ENCODE measurements at places on chromosomes 6 and 20. TPM values are rescaled to one million over a fixed set of nuclear protein-coding genes. Genes with fewer than 3 reads are reported as not detected.

DNA sequence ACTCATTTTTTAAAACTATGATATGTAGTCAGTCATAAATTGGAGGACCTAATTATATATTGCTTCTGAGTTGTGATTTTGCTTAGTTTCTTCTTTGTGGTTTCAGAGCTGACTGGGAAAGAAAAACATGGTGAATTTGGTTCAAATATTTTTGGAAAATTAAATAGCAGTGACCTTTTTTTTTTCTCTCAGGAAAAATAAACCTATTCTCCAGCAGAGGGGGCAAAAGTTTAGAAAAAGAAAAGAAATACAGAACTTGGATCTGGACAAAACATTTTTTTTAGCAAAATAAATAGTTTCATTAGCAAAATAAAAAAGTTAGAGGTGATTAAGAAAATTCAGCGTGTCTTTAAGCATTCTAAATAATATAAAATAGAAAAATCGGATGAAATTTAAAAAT, 10.2 kb downstream of the COL10A1 start:
- H3K4me1 ChIP-seq, result peaks cover 4% of the 10 kb centered on the region
- no peak overlapping the region for H3K27ac ChIP-seq
- no peaks in the 10 kb centered on the region for H3K27me3 ChIP-seq
- no peak overlapping the region for H3K4me3 ChIP-seq
- DNase-seq, result no peak

GRCh38 chr20:43477619-43478018, 19.9 kb downstream of the SRSF6 start:
- H3K36me3 ChIP-seq, result no peaks in the 10 kb centered on the region
- peaks cover 33% of the 10 kb centered on the region for H3K27me3 ChIP-seq
- no peak overlapping the region for H3K27ac ChIP-seq
- H3K4me1 ChIP-seq, result no peaks in the 10 kb centered on the region
- no peak for DNase-seq
- no peak overlapping the region for H3K4me3 ChIP-seq

The UST gene
- total RNA-seq, result 0.92 TPM

- H3K36me3 ChIP-seq, result no peaks in the 10 kb centered on the region
- peaks cover 44% of the 10 kb centered on the region for H3K4me1 ChIP-seq
- peak; percentile 23 for DNase-seq
- peak overlapping the region; percentile 83 for H3K27ac ChIP-seq
These were observed 1.4 kb downstream of the QKI start for GRCh38 chr6:163415620-163416556.

The LBP gene
- total RNA-seq, result not detected

- no peak overlapping the region for H3K4me3 ChIP-seq
- no peak for DNase-seq
- no peak overlapping the region for H3K27ac ChIP-seq
- H3K4me1 ChIP-seq, result no peaks in the 10 kb centered on the region
These were observed 95.2 kb downstream of the EDN1 start for GRCh38 chr6:12385316-12385715.

DNA sequence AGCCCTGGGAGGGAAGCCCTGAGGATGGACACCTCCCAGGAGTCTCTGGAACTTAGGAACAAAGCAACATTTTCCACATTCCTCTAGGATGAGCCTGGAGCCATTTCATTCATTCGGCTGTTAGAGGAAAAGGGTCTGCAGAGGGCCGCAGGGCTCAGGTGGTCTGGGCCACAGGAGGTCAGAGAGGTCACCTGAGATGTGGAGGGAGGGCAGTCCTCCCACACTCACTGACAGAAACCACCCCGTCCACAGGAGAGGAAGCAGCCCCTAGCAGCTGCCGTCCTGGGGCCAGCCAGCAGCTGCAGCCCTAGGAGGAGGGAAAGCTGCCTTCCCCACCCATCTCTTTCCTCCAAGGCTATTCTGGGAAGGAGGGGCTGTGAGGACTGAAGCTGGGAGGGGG, 207.0 kb downstream of the CDC5L start:
- DNase-seq, result no peak
- H3K4me3 ChIP-seq, result no peak overlapping the region
- H3K4me1 ChIP-seq, result peaks cover 6% of the 10 kb centered on the region
- H3K36me3 ChIP-seq, result no peaks in the 10 kb centered on the region
- H3K27me3 ChIP-seq, result peaks cover 14% of the 10 kb centered on the region

DNA sequence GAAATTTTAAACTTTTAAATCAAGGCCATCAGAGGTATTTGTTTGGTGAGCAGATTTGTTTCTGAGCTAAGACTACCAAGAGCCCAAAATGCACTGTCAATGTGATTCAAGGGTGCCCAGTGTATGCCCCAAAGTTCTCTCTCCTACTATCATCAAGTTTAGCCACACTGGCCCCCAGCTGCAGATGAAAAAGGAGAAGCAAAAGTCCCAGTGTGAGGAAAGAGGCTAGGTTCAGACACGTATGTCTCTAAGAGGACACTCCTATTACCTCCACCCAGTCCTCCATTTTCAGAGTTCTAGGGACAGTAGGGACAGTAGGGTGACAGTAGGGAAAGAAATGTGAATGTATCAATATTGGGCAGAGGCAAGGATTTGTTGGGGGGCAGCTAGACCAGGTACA, 230.8 kb downstream of the CD83 start:
- H3K4me1 ChIP-seq, result peaks cover 16% of the 10 kb centered on the region
- H3K27ac ChIP-seq, result no peak overlapping the region
- H3K4me3 ChIP-seq, result no peak overlapping the region
- no peaks in the 10 kb centered on the region for H3K27me3 ChIP-seq
- no peak for DNase-seq

The TNNC2 gene
- total RNA-seq, result 0.28 TPM

- no peak for DNase-seq
- peaks cover 4% of the 10 kb centered on the region for H3K36me3 ChIP-seq
- no peak overlapping the region for H3K27ac ChIP-seq
- no peak overlapping the region for H3K4me3 ChIP-seq
These were observed 3.4 kb downstream of the ADA start for GRCh38 chr20:44648068-44648467.

GRCh38 chr6:90294989-90295853, 1.4 kb downstream of the BACH2 start:
- H3K4me1 ChIP-seq, result peaks cover 60% of the 10 kb centered on the region
- peak overlapping the region; percentile 91 for H3K4me3 ChIP-seq
- H3K27ac ChIP-seq, result peak overlapping the region; percentile 93
- peaks cover 12% of the 10 kb centered on the region for H3K27me3 ChIP-seq

GRCh38 chr6:167578371-167578901, 248.3 kb upstream of the AFDN start:
- no peak for DNase-seq
- H3K4me3 ChIP-seq, result no peak overlapping the region
- H3K4me1 ChIP-seq, result no peaks in the 10 kb centered on the region
- peaks cover 4% of the 10 kb centered on the region for H3K27me3 ChIP-seq

DNA sequence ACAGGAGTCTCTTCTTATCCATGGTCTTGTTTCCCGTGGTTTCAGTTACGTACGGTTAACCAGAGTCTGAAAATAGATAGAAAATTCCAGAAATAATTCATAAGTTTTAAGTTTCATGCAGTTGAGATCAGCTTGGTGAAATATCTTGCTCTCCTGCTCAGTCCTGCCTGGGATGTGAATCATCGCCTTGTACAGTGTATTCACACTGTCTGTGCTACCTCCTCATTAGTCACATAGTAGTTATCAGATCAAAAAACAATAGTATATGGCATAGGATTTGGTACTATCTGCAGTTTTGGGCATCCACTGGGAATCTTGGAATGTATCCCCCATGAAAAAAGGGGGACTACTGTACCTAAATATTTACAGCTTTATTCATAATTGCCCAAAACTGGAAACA, 22.7 kb upstream of the MOCS1 start:
- DNase-seq, result no peak
- H3K36me3 ChIP-seq, result no peaks in the 10 kb centered on the region
- no peak overlapping the region for H3K4me3 ChIP-seq
- H3K27me3 ChIP-seq, result no peaks in the 10 kb centered on the region
- no peaks in the 10 kb centered on the region for H3K4me1 ChIP-seq

The MYL9 gene
- 4.0 TPM for total RNA-seq

DNA sequence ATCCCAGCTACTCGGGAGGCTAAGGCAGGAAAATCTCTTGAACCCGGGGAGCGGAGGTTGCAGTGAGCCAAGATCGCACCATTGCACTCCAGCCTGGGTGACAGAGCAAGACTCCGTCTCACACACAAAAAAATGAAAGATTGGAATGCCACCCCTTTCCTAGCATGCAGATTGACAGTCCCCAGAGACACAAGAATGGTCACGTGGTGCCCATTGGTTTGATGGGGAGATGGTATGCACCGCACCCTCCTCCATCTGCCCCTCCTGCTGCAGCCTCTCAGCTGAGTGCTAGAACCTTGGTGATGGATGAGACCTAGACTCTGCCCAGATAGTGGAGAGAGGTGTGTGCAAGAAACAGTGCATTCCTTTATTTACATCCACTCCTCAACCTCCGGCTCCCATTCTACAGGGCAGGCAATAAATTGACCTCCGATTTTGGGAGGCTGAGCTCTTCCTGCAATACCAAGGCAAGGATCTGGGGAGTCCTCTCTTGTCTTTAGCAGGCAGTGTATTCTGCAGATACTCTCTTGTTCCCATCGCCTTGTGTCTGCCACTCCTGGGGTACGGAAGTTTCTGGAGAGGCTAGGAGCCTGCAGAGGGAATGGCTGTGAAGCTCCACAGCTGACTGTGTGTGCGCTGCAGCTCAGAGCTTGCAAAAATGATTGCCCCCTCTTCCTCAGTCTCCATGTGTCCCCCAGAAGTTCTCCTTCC, 1.1 kb upstream of the RNF24 start:
- peak overlapping the region; percentile 78 for H3K4me3 ChIP-seq
- H3K4me1 ChIP-seq, result peaks cover 32% of the 10 kb centered on the region

The FAM83C gene
- not detected for total RNA-seq

The TCF21 gene
- not detected for total RNA-seq

GRCh38 chr6:10951675-10952282, 64.9 kb downstream of the SYCP2L start:
- H3K4me1 ChIP-seq, result no peaks in the 10 kb centered on the region
- H3K27ac ChIP-seq, result no peak overlapping the region
- H3K36me3 ChIP-seq, result no peaks in the 10 kb centered on the region
- H3K4me3 ChIP-seq, result no peak overlapping the region
- no peak for DNase-seq

The TMC2 gene
- total RNA-seq, result not detected

GRCh38 chr6:36110050-36110449, 20.3 kb upstream of the MAPK13 start:
- H3K27ac ChIP-seq, result no peak overlapping the region
- no peak overlapping the region for H3K4me3 ChIP-seq
- peaks cover 50% of the 10 kb centered on the region for H3K36me3 ChIP-seq
- H3K4me1 ChIP-seq, result peaks cover 37% of the 10 kb centered on the region

- no peak overlapping the region for H3K4me3 ChIP-seq
- DNase-seq, result no peak
- H3K27ac ChIP-seq, result no peak overlapping the region
These were observed 48.4 kb downstream of the ZC2HC1B start for GRCh38 chr6:143912671-143913070.

The ADTRP gene
- 0.67 TPM for total RNA-seq

GRCh38 chr6:168045706-168046620, 33.0 kb downstream of the FRMD1 start:
- H3K36me3 ChIP-seq, result no peaks in the 10 kb centered on the region
- H3K27ac ChIP-seq, result no peak overlapping the region

- H3K4me3 ChIP-seq, result no peak overlapping the region
- H3K27ac ChIP-seq, result no peak overlapping the region
- no peaks in the 10 kb centered on the region for H3K36me3 ChIP-seq
These were observed 25.3 kb upstream of the CHD6 start for GRCh38 chr20:41643504-41643938.
